Left renal cortex interstitium (tissue), 4 donors: ENCODE measurements at places on chromosomes 16 and 17. TPM values are rescaled to one million over a fixed set of nuclear protein-coding genes. Genes with fewer than 3 reads are reported as not detected.

DNA sequence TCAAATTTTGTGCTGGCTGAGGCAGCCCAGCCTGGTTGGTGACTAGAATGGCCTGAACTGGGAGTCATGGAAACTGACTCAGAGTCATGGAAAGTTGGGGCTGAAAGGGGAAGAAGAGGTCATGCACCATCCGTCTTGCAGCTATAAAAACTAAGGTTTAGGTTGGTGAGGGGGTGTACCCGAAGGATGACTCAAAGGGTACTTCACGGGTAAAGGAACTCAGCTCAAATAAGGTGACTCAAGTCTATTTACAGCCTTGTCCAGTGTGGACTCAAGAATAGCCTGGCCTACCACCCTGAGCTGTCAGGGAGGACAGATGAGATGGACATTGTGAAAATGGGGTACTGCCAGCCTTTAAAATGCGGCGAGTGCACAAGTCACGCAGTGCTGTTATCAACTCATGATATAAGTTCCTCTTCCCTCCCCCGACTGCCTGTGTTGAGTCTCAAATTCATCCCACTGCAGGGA, 18.6 kb downstream of the CD300LB start:
- DNase-seq, result no peak

DNA sequence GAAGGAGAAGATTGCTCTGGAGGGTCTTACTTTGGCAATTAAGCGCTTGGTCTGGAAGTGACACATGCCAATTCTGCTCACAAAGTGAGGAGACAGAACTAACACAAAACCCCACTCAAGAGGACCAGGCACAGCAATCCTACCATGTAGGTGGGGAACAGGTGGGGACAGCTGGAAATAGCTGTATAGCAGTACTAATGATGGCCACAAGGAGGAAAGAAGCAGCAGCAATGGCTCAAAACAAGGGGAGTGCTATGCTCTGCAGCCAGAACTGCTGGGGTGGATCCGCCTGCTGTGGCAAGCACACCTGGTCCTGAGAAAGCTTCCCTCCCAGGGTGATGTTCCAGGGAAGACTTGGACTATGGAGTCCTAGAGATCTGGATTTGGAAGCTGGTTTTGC, 17.0 kb upstream of the TMEM132E start:
- no peak for DNase-seq

- no peak for DNase-seq
Observed at GRCh38 chr17:33667052-33667509, 374.0 kb upstream of the ASIC2 start.

Gene ARL5C
- polyA plus RNA-seq, result not detected

Gene SMIM22
- polyA plus RNA-seq, result 12.4 TPM
